ENCODE measurements at places on chromosomes 12 and 14.

- peak; percentile 1 for DNase-seq
Measured at GRCh38 chr14:30656190-30656632, 34.1 kb downstream of the SCFD1 start.

DNA sequence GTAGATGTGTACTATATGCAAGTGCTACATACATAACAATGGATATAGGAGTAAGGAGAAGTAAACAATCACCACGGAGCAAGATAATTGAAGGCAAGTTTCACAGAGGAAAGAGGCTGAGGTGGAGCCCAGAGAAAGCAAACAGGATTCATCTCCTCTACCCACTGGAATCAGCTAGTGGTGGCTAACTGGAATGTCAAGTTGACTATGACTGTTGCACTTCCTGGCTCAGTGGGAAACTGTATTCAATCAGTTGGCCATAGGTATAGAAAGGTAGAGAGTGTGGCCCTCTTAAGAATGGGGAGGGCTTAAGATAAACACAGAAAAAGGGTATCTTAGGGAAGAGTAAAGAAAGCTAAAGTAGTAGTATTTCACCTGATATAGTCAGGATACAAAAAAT lies 62.4 kb downstream of the MAP4K5 start:
- DNase-seq: no peak

DNA sequence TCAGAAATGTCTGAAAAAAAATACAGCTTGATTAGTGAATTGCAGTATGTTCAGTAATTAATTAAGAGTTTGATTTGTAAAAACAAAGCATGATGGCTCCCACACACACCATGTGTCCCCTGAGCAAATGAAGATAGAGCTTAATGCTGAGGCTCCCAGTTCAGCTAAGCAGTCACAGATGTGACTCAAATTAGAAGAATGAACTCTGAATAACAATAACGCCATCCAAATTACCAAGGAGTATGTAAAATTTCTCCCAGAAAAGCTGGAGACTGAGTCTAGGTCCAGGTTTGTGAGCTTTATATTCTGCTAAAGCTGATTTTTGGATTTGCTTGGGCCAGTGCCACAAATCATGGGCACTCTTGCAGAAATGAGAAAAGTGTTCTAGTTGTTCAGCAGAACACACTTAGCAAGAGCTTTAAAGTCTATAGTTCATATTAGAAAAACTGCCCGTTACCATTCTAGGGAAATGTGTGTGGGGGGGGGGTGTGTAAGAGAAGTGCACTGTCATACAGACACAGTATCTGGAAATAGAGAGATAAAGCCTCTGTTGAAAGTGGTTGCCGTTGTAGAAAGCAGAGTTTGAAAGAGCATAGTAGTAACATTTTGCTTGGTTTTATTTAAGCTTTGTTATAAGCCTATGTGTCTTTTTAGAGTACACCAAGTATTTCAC lies 253.1 kb downstream of the BCAT1 start:
- no peak for DNase-seq

- DNase-seq: no peak
Measured at GRCh38 chr12:12779529-12779928, 5.9 kb upstream of the APOLD1 start.

GRCh38 chr12:6684609-6685008 lies 4.6 kb downstream of the ZNF384 start:
- no peak for DNase-seq

- no peak for DNase-seq
Measured at GRCh38 chr12:104788840-104789271, 169.2 kb downstream of the SLC41A2 start.
